ENCODE measurements at places on chromosomes 5 and 9. TPM values are rescaled to one million over a fixed set of nuclear protein-coding genes. Genes with fewer than 3 reads are reported as not detected.
A peak's percentile ranks its signal among the peaks of the same experiment; 100 is the strongest.

Gene ENTPD2
- total RNA-seq = 0.62 TPM

Gene FOXD4L6
- not detected for total RNA-seq

DNA sequence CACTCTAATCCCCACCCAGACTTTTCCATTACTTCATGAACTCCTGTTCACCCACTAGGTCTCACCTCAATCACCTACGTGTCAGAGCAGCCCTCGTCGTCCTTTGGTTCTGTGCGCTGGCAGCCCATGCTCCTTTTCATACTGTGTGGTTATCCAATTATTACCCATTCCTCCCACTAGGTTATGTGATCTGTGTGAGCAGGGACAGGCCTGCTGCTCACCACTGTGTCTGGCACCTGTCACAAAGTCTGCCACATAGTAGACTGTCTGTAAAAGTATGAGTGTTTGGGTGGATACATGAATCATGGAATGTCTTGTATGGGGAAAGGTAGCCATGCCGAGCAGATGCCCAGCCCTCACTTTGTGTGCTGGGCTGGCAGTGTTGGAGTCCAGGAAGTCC lies 12.1 kb upstream of the SMAD5 start:
- H3K27me3 ChIP-seq = no peaks in the 10 kb centered on the region
- H3K36me3 ChIP-seq = no peaks in the 10 kb centered on the region
- H3K4me1 ChIP-seq = no peaks in the 10 kb centered on the region
- no peak overlapping the region for H3K4me3 ChIP-seq
- H3K27ac ChIP-seq = no peak overlapping the region
- DNase-seq = no peak

DNA sequence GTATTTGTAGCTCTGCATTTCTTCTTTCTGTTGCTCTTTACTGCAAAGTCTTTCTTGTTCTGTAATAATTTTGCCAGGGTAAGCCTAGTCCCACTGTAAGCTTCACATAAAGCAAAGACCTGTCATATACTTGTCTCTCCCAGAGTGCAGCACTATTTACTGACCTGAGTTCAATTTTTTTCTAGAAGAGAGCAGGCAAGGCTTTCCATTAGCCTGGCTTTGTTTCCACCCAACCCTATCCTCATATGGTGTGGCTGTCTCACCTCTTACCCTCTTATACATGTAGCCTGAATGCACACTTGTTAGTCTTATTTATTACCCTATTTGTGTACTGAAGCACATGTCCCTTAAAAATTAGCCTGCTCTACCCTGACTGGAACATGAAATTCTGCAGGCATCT lies 170.4 kb downstream of the EFNA5 start:
- no peak overlapping the region for H3K27ac ChIP-seq
- DNase-seq = no peak
- H3K36me3 ChIP-seq = no peaks in the 10 kb centered on the region

Gene PCDHGA8
- 1.5 TPM for total RNA-seq

DNA sequence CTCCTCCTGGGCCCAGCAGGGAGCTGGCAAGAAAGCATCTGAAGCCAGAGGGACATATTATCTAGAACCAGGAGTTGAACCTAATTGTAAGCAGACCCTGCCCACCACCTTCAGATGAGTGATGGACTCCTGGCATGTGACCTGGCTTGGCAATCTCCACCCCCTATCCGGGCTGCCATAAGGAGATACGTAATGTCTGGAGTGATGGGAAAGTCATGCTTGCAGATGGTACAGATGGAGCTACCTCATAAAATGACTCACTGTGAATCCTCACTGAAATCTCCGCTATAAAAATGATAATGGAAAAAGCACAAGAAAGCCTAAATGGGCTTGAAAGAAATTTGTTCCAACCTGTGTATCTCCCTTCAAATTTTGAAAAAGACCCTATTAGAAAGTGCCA lies 157.5 kb downstream of the DMRT2 start:
- no peak overlapping the region for H3K4me3 ChIP-seq
- DNase-seq = no peak
- no peaks in the 10 kb centered on the region for H3K4me1 ChIP-seq
- no peak overlapping the region for H3K27ac ChIP-seq
- no peaks in the 10 kb centered on the region for H3K36me3 ChIP-seq

Gene RAI14
- total RNA-seq = 66.8 TPM

GRCh38 chr9:118991366-118992285 lies 377.6 kb downstream of the BRINP1 start:
- H3K4me3 ChIP-seq = no peak overlapping the region
- no peaks in the 10 kb centered on the region for H3K36me3 ChIP-seq
- H3K4me1 ChIP-seq = no peaks in the 10 kb centered on the region

- no peak overlapping the region for H3K27ac ChIP-seq
- no peaks in the 10 kb centered on the region for H3K36me3 ChIP-seq
- H3K27me3 ChIP-seq = no peaks in the 10 kb centered on the region
- no peak for DNase-seq
- no peaks in the 10 kb centered on the region for H3K4me1 ChIP-seq
Measured at GRCh38 chr9:99023831-99024230, 80.1 kb downstream of the COL15A1 start.

Gene CNTNAP3B
- total RNA-seq = 11.1 TPM

DNA sequence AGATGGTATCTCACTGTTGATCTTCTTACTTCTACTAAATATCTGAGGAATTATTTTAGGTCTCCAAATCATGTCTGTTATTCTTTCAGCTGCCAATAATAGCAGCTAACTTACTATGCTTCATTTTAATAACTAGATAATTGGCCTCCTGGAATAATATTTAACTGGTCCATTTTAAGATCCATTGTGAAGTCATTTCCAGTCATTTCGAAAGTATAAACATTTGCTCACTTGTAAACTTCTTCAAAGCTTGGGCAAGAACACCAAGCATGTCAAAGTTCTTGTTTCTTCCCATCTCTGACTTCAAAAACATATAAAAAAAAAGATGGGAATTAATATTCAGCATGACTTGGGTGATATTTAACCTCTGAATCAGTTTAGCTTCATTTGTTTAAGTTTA lies 61.4 kb upstream of the MRPS30 start:
- DNase-seq = no peak
- H3K27me3 ChIP-seq = no peaks in the 10 kb centered on the region
- no peaks in the 10 kb centered on the region for H3K36me3 ChIP-seq
- H3K27ac ChIP-seq = no peak overlapping the region

DNA sequence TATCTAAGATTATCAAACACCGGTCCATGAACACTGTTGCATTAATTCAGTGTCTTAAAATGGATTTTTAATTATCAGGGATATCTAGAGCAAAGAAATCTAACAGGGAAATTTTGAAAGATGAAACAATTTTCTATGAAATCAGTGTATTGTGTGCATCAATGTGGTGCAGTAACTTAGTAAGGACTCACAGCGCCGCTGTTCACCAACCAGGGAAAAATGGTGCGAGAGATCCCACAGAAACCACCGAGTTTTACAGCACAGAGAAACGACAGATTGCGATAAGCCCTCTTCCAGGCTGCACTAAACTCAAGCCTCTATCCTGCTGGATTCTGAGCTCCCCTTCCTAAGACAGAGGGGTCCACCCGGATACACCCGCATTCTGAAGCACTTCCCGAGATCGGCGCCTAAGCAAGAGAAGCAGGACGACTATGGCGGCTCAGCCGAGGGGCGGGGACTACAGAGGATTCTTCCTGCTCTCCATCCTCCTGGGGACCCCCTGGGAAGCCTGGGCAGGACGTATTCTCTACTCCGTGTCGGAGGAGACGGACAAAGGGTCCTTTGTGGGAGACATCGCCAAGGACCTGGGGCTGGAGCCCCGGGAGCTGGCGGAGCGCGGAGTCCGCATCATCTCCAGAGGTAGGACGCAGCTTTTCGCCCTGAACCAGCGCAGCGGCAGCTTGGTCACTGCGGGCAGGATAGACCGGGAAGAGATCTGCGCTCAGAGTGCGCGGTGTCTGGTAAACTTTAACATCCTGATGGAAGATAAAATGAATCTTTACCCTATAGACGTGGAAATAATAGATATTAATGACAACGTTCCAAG lies at the start of gene PCDHGA7:
Gene PCDHGA7 (plus strand): TSS at position 274 of the 826 bp plus-strand sequence. CDS start 158 bp downstream, at position 432.
- peaks cover 7% of the 10 kb centered on the region for H3K27me3 ChIP-seq
- peak within 1 kb of the TSS; percentile 18 for H3K4me3 ChIP-seq
- no peaks in the 10 kb centered on the region for H3K36me3 ChIP-seq

DNA sequence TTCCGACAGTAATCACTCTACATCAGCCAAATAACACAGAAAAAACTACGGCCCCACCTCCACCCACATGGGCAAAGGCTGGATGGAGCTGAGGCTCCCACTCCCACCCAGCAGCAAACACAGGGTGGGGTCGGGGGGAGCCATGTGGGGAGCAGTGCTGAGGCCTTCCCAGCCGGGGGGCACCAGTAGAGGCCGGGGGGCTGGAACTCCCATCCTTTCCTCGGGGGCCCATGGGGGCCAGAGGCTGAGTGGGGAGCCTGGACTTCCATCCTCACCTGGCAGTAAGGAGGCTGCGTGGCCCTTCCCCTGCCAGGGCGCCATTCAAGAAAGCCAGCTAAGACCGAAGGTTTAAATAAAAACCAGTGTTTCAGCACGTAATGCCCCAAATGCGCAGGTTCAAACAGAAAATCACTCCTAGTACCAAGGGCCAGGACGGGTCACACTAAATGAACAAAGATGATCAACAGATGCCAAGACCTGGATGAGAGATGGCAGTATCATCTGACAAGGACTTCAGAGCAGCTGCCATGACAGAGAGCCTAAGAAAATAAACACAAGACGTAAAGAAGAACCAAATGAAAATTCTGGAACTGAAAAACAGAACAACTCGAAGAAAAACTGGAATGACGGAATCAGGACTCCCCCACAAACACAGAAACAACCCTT lies 9.4 kb downstream of the CCDC127 start:
- H3K27ac ChIP-seq = no peak overlapping the region
- no peak for DNase-seq
- H3K4me1 ChIP-seq = no peaks in the 10 kb centered on the region
- peaks cover 33% of the 10 kb centered on the region for H3K36me3 ChIP-seq
- H3K4me3 ChIP-seq = no peak overlapping the region

Gene C1QTNF3
- 6.7 TPM for total RNA-seq

GRCh38 chr9:75238311-75238976 lies 150.1 kb downstream of the OSTF1 start:
- no peak overlapping the region for H3K4me3 ChIP-seq
- H3K4me1 ChIP-seq = no peaks in the 10 kb centered on the region
- DNase-seq = peak; percentile 51
- H3K36me3 ChIP-seq = no peaks in the 10 kb centered on the region
- H3K27me3 ChIP-seq = no peaks in the 10 kb centered on the region

Gene HMCN2
- 4.7 TPM for total RNA-seq

GRCh38 chr5:57441557-57441956 lies 41.1 kb downstream of the ACTBL2 start:
- H3K4me1 ChIP-seq = no peaks in the 10 kb centered on the region
- DNase-seq = no peak
- H3K27ac ChIP-seq = no peak overlapping the region
- H3K27me3 ChIP-seq = no peaks in the 10 kb centered on the region
- no peak overlapping the region for H3K4me3 ChIP-seq
- H3K36me3 ChIP-seq = no peaks in the 10 kb centered on the region

Gene ADAMTS6
- total RNA-seq = 3.0 TPM

Gene SLC45A2
- not detected for total RNA-seq

GRCh38 chr9:121987314-121987713 lies 105.8 kb downstream of the TTLL11 start:
- H3K27ac ChIP-seq = no peak overlapping the region
- H3K4me3 ChIP-seq = no peak overlapping the region
- DNase-seq = no peak
- peaks cover 5% of the 10 kb centered on the region for H3K4me1 ChIP-seq

DNA sequence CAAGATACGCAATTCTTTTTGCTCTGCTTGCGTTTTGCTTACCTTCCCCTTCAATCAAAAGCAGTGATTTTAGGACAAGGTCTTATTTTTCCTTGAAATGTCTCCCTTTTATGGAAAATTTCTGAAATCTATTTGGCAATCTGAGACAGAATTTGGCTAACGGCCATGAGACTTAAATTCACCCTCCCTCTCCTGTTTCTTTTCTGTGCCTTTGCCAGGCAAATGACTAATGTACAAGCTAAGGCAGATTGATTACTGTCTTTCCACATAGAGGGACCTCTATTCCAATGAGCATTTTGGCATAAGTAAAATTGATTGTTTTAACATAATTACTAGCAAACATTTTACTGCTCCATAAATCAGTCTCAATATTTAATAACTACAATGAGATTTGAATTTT lies 31.7 kb downstream of the FAM81B start:
- no peak overlapping the region for H3K27ac ChIP-seq
- no peak for DNase-seq
- no peaks in the 10 kb centered on the region for H3K27me3 ChIP-seq
- H3K4me1 ChIP-seq = no peaks in the 10 kb centered on the region

Gene CMYA5
- 2.0 TPM for total RNA-seq

- peaks cover 26% of the 10 kb centered on the region for H3K4me1 ChIP-seq
- no peaks in the 10 kb centered on the region for H3K36me3 ChIP-seq
- no peak overlapping the region for H3K27ac ChIP-seq
- H3K27me3 ChIP-seq = no peaks in the 10 kb centered on the region
Measured at GRCh38 chr5:160473681-160474080, 52.0 kb downstream of the PTTG1 start.

Gene GFI1B
- 1.1 TPM for total RNA-seq

- no peak overlapping the region for H3K27ac ChIP-seq
- no peaks in the 10 kb centered on the region for H3K36me3 ChIP-seq
- H3K27me3 ChIP-seq = no peaks in the 10 kb centered on the region
- DNase-seq = no peak
- no peaks in the 10 kb centered on the region for H3K4me1 ChIP-seq
Measured at GRCh38 chr9:74610523-74611061, 113.5 kb downstream of the RORB start.

DNA sequence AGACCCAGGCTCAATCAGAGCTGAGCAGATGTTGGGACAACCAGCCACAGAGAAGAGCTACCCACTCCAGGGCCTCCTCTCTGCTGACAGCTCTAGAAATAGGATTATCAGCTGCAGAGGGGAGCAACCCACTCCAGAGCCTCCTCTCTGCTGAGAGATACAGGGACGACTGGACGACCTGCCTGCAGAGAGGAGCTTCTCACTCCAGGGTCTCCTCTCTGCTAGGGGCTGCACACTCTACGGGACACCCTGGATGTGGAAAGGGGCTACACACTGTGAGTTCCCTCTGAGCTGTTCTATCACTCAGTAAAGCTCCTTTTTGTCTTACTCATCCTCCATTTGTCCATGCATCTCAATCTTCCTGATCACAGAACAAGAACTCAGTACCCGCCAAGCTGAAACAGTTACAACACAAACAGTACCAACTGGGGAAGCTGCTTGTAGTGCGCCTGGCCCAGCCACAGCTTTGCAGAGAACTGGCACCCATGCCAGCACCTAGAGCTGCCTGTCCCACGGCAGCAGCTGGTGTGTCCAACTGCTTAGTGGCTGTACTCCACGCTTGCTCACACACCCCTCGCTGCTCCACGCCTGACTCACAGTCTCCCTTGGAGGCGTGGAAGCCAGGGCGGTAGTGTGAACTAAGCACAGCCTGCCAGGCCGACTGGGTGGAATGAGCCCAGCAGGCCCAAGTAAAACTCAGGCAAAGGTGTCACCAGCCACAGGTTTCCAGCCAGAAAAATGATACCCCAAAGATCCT lies 56.8 kb downstream of the PRELID2 start:
- H3K36me3 ChIP-seq = no peaks in the 10 kb centered on the region
- DNase-seq = no peak
- H3K4me1 ChIP-seq = no peaks in the 10 kb centered on the region
- H3K4me3 ChIP-seq = no peak overlapping the region
